ENCODE measurements at places on chromosomes 3 and 15. TPM values are rescaled to one million over a fixed set of nuclear protein-coding genes. Genes with fewer than 3 reads are reported as not detected.

- DNase-seq = no peak
These were observed 15.3 kb upstream of the KBTBD12 start for GRCh38 chr3:127899766-127900165.

DNA sequence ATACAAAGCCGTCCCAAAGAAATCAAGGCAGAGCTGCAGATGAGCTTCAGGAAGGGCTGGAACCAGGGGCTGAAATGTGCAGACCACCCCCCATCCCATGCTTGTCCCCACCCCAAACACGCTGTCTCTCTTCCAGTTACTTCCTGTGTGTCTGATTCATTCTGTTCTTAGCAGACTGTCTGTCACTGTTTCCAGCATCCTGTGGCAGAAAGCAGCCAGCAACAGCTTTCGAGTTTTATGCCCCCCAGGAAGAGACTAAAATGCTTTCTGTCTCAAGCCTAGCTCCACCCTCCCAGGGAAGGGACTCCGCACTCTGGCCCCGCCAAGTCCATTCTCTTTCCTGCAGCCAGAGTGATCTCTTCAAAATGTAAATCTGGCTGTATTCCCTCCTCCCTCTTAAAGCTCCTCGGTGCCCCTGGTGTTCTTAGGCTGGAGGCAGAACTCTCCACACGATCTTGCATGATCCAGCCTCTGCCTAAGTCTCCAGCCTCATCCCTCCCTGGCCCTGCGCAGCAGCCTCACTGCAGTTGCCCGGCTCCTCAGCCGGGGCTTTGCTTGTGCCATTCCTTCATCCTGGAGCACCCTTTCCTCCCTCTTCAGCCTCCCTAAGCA lies 41.5 kb downstream of the HRH1 start:
- DNase-seq = peak; percentile 56

GRCh38 chr15:90286678-90287077 lies 21.2 kb downstream of the NGRN start:
- peak; percentile 34 for DNase-seq

GRCh38 chr3:146326875-146327543 lies 76.1 kb upstream of the PLSCR4 start:
- DNase-seq = peak; percentile 45

MRAS gene
- 3.2 TPM for total RNA-seq

RPN1 gene
- 506 TPM for total RNA-seq

CLDN18 gene
- total RNA-seq = not detected

DNA sequence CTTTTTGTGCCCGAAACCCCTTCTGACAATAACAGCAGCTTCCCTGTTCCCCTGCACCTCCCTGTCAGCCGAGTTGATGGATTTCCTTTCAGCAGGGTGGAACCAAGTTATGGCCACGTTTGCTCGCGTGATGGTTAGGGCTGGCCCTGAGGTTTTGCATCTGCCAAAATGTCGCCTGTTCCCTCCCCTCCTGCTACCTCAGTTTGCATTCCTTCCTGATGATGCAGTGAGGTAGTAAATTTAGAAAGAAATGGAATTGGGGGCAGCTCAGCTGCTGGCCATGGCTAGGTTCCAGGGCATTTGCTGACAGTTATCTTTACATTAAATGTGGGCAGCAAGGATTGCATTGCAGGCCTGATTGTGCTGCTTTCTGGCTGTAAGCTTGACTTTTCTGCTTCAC lies 13.2 kb downstream of the LIMD1 start:
- DNase-seq = no peak

- no peak for DNase-seq
These were observed 50.0 kb downstream of the STRIT1 start for GRCh38 chr3:155243512-155243921.

GRCh38 chr3:124660599-124660998 lies 69.7 kb upstream of the UMPS start:
- DNase-seq = no peak

DNA sequence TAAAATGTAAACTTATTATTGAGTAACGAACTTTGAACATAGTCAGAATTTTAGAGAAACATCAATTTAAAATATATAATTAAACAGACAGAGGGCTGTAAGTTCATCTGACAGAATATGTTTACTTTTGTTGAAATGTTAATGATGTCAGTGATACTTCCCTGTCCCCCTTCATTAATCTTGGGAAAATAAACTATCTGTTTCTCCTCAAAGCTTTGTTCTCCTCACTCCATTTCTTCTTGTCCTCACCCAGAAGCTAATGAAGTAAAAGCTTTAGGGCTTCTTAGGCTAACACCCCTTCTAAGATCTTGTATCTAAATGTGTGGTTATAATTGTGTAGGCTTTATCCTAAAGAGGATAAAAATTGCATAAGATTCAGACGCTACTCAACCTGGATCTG lies 1031.8 kb downstream of the FHIT start:
- DNase-seq = no peak

GRCh38 chr3:34419801-34420200 lies 621.4 kb downstream of the PDCD6IP start:
- DNase-seq = no peak

GRCh38 chr15:65342493-65342892 lies 35.3 kb downstream of the IGDCC3 start:
- no peak for DNase-seq

DNA sequence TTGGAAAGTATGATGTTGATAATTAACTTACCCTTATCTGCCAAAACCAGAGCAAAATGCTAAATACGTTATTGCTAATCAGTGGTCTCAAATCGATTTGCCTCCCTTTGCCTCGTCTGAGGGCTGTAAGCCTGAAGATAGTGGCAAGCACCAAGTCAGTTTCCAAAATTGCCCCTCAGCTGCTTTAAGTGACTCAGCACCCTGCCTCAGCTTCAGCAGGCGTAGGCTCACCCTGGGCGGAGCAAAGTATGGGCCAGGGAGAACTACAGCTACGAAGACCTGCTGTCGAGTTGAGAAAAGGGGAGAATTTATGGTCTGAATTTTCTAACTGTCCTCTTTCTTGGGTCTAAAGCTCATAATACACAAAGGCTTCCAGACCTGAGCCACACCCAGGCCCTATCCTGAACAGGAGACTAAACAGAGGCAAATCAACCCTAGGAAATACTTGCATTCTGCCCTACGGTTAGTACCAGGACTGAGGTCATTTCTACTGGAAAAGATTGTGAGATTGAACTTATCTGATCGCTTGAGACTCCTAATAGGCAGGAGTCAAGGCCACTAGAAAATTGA lies 59.7 kb downstream of the DCUN1D1 start:
- DNase-seq = peak; percentile 10

DNA sequence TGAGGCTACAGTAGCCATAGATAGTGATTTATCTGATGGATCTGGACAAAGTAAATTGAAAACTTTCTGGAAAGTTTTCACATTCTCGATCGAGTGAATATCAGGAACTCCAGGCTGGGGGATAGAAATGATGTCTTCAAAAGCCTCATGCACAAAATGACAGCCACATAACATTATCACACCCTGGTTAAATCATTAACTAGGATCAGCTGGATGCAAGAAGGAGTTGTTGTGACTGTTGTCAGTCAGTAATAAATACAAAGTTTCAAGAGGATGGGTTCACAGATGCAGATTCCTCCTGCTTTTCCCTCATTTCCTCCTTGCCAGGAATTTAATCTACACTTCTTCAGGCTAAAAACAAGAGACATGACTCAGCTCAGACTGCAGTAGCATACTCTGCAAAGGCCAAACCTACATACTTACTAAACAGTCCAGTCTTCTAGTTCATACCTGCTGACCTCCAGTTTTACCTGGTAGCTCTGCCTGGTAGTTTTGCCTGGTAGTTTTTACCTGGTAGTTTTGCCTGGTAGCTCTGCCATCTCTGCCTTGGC lies 40.9 kb downstream of the C2CD4A start:
- peak; percentile 54 for DNase-seq

- no peak for DNase-seq
These were observed 7.6 kb upstream of the SLC12A8 start for GRCh38 chr3:125220183-125220582.

- DNase-seq = peak; percentile 86
These were observed 63.2 kb downstream of the HCN4 start for GRCh38 chr15:73305331-73306211.

- DNase-seq = no peak
These were observed 132.9 kb upstream of the LRRFIP2 start for GRCh38 chr3:37307321-37307720.

DNA sequence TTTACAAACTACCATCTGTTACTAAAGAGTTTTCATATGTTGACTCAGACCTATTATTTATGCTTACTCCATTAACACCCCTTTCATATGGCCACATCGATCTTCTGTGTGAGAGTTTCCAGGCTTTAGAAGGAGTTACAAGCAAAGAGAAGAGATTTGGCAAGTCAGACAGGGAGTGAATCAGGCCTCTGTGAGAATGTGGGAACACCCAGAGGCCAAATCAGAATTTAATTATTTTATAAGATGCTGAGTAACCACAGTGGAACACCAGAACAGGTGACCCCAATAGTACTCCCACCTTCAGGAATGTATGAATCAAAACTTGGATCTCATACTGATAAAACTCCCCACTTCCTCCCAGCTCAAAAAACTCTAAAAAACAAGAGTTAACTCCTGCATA lies 42.0 kb downstream of the IFT57 start:
- DNase-seq = peak; percentile 43

DNA sequence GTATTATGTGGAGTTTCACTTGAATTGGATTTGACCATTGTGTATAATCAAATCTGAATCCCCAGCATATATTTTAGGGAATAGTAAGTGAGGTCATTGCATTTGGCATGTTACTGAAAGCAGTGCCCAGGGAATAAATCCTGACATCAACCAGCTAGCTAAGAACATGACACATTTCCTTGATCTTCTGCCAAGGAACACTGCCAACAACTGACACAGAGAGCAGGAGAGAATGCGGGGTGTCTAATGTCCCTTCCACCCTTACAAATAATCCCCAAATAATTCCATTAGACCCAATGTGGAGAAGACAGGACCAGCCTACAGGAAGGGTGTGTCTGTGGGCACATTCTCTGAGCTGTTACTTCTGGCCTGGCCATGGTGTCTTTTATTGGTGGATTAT lies 30.6 kb upstream of the UBE3A start:
- peak; percentile 70 for DNase-seq

DNA sequence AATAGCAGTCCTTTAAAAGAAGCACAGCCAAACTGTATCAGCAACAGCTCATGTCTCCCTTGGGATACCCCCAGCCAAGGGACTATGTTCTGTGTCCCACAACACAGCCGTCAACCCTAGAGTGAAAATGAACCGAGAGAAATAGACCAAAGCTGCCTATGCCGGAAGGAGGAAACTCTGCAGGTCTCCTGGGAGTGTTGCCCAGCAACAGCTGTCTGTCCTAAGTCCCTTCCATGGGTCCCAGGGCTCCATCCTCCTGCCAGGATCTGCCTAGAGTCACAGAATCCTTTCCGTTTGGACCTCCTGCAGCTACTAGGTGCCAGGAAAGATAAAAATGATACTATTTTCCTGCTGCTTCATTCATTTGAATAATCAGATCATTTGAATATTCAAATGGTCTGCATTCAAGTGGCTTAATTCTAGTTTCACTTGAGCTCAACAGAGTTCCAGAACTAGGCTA lies 53.1 kb downstream of the TRANK1 start:
- DNase-seq = no peak

DNA sequence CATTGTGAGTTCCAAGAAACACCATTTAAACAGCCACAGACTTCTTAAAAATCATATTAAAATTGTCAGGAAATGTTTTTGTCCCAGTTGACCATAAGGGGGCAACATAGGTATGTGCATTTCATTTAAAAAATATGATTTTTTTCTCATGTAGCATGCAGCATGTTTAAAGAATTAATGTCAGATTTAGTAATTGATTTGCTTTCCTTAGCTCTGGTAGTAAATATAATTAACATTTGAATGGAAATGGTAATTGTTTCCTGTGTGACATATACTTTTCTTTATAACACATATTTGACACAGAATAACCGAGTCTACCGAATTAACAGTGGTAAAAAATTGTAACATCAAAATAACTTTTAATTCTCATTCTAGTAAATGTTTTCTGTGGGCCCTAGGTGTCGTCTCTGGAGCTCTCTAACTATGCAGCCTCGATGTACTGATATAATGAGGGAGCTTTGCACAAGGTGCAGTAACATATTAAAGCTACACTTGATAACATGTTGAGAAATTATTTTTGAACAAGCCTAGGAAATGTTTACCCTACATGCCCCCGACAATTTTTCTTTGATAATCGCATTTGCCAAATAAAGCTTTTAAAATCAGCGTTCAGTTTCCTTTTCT lies 34.9 kb downstream of the NXPE3 start:
- DNase-seq = peak; percentile 50

- DNase-seq = peak; percentile 22
These were observed 208.5 kb upstream of the MRPL3 start for GRCh38 chr3:131711114-131711768.

SKOR1 gene
- total RNA-seq = under 0.01 TPM

- peak; percentile 26 for DNase-seq
These were observed 109.6 kb upstream of the FXR1 start for GRCh38 chr3:180802837-180803236.

DNA sequence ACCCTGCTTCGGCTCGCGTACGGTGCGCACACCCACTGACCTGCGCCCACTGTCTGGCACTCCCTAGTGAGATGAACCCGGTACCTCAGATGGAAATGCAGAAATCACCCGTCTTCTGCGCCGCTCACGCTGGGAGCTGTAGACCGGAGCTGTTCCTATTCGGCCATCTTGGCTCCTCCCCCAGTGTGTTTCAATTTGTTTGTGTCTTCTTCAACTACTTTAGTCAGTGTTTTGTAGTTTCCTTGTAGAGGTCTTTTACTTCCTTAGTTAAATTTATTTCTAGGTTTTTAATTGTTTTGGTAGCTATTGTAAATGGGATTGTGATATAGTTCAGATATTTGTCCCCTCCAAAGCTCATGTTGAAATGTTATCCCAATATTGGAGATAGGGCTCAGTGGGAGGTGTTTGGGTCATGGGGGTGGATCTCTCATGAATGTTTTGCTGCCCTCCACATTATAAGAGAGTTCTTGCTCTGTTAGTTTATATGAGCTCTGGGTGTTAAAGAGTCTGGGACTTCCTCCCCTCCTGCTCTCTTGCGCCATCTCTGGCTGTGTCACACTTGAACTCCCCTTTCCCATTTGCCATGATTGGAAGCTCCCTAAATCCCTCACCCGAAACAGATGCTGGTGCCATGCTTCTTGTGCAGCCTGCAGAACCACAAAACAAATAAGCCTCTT lies 304.4 kb downstream of the DOCK3 start:
- DNase-seq = no peak

IL17RC gene
- 21.1 TPM for total RNA-seq

KCNAB1 gene
- 0.38 TPM for total RNA-seq

GRCh38 chr3:4724051-4724629 lies 231.0 kb downstream of the ITPR1 start:
- no peak for DNase-seq

TMEM158 gene
- 1.3 TPM for total RNA-seq
